ENCODE measurements at places on chromosomes 2 and 18.

DNA sequence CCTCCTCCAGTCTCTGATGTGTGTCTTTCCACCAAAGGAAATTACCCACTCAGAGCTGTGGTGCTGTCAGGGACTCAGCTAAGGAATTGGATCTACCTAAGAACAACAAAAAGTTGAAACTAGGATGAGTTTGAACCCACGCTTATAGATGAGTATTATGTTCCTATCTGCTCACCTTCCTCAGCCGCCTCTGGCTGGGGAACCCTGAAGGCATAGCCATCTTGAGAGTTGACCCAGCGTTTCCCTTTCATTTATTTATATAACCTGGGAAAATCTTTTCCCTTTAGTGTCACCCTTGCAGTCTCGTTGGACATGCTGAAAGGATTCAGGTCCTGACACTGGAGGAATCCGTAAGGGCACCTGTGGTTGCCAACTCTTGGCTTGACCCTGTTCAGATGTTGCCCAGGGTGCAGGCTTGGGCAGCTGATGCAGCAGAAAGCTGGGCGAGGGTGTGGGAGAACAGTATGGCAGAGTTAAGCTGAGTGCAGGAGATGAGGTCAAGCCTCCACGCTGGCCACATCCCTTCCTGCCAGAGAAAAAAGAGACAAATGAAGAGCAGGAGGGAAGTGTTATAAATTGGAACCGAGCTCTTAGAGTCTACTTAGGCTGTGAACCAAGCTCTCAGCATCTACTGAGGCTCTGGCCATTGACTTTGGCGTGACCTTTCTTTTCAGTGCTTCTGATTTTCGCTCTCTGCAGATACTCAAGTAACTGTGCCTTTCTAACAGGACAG, 1.9 kb downstream of the CDH20 start:
- no peak for DNase-seq

GRCh38 chr2:54915101-54915500, 135.2 kb downstream of the RTN4 start:
- no peak for DNase-seq

GRCh38 chr2:88831792-88832248, 140.3 kb downstream of the RPIA start:
- DNase-seq = peak; percentile 30

- DNase-seq = no peak
Observed at GRCh38 chr2:45909171-45909565, 257.7 kb downstream of the PRKCE start.

DNA sequence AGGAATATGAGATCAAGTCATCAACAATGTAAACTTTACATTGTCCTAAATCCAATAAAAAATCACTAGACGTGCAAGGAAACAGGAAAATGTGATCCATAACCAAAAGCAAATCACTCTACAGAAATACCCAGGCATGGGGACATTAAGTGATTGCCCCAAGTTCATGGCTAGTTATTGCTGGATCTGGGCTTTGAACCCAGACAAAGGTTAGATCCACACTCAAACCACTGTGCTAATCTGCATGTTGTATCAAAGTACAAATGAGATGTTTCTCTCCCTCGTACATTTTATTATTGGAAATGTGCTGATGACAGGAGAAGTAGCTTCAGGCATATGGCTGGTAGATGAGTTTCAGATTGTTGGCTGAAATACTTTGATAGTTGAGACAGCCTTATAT, 2.7 kb upstream of the ARL5A start:
- no peak for DNase-seq

DNA sequence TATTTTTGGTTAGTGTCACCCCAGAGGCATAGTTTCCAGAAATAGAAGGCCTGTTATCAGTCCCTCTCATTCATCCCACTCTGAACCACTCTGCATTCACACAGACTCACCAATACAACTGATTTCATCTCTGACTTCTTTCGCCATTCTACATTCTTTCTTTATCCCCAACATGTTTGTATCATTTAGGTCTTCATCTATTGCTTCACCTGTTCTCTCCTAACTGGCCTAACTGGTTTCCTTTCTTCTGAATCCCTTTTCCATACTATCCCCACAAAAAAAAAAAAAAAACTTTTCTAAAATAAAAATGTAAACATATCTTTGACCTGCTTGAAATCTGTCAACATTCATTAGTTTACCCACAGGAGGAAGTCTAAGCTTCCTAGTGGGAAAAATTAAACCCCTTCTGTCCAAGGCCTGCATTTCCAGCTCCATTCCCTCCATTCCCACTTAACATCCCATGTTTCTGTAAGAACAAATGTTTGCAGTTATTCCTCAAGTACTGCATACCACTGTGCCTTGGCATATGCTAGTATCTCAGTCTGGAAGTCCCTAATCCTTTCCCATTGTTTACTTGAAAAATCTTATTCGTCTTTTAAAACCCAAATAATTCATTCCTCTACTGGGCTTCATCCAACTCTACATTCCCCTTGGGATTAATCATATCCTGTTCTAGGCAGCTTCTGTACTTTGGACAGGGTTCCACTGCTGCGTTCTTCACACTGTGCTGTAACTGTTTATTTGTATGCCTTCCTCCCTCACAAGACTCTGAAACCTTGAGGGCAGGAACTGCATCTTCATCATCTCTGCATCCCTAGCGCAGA, 68.5 kb downstream of the FIGN start:
- DNase-seq = no peak

- no peak for DNase-seq
Observed at GRCh38 chr2:64637931-64638330, 15.8 kb downstream of the SERTAD2 start.

DNA sequence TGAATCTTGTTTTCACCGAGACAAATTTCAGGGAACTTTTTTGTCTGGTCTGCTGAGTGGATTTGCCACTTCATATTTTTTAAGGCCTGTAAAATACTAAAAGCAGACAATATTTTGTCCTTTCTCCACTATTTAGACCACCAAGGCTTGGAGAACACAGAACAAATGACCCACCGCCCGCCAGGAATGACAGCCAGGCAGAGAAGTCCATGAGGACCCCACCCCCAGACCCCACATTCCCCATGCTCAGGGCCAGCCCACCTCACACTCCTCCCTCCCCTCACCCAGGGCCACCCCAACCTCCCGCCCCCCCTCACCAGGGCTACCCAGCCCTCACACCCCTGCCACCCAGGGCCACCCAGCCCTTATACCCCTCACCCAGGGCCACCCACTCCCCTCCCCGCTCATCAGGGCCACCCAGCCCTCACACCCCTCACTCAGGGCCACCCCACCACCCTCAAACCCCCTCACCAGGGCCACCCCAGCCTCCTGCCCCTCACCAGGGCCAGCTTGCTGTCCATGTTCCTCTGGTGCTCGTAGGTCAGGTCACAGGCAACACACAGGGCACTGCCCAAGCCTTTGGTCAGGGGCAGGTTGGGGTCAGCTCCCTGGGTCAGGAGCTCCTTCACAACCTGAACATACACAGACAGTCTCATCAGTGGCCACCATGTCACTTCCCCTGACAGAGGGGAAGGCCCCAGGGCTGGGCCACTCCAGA, 50.6 kb downstream of the ANKMY1 start:
- DNase-seq = no peak

GRCh38 chr2:62145478-62146100, 50.3 kb upstream of the B3GNT2 start:
- no peak for DNase-seq

DNA sequence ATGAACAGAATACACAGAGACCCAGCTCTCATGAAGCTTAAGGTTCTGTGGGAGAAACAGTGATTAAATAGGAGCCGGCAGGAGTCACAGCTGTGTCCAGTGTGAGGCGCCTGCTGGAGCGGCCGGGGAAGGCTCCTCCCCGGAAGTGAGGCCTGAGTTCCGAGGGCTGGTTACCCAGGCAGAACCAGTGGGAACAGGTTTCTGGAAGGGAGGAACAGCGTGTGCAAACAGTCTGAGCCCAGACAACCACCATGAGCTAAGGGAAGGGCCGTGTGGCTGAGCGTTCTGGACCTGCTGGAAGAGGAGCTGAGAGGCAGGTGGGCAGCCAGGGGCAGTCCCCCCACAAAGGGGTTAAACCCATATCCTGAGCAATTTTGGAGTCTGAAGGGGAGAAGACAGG, 26.0 kb upstream of the NPAS2 start:
- DNase-seq = no peak

GRCh38 chr2:207531032-207531952, 1.5 kb downstream of the CREB1 start:
- DNase-seq = no peak

GRCh38 chr2:240635121-240635997, 10.1 kb downstream of the GPR35 start:
- DNase-seq = no peak

DNA sequence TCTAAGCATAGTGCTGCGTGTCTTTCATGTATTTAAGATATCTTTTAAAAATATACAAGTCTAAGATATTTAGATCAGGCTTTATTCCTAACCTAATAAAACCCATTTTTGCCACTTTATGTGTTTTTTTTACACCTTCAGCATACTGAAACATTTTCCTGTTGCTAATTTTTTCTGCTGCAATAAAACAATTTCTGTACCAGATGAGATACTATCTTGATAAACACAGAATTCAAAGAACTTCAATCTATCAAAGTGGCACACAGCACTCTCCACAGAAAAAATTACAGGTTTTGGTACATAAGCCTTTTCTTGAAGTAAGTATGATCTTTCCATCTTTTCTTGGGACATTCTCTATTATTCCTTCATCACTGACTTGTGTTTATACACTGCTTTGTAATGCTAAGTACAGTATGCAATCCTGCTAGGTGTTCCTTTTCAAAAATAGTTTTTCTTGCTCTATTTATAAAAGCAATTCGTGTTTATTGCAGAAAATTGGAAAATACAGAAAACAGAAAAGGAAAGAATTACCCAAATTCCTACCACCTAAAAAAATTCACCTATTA, 16.2 kb downstream of the REV1 start:
- DNase-seq = no peak

DNA sequence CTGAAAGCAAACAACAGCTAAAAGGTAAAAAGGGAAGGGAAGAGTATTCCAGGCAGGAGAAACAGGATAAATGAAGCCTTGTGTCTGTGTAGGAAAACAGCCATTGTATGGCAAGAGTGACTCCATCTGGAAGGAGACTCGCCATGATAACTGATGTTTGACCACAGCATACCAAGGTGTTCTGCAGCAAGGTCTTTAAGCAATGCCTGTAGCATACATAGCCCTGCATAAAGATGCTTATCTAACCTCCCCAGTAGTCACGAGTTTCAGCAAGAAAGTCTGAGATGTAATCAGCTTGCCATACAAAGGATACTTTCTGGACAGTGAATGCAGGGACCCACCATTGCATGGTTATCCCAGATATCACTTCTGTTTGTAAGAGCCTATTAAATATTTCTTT, 11.9 kb upstream of the CCNT2 start:
- no peak for DNase-seq

- no peak for DNase-seq
Observed at GRCh38 chr18:56468396-56468795, 170.0 kb downstream of the TXNL1 start.

- no peak for DNase-seq
Observed at GRCh38 chr2:159661286-159661685, 44.9 kb upstream of the BAZ2B start.

- DNase-seq = no peak
Observed at GRCh38 chr18:68504441-68505177, 210.3 kb downstream of the TMX3 start.
